Stimulated activated CD8-positive, alpha-beta memory T cell treated with anti-CD3 and anti-CD28 coated beads, Interleukin-15, amount 100 ng/mL, for 1 hour (primary cell): ENCODE measurements at places on chromosomes 3 and 15.

GRCh38 chr15:25711691-25712090 is 151.4 kb downstream of the ATP10A start:
- DNase-seq: no peak

DNA sequence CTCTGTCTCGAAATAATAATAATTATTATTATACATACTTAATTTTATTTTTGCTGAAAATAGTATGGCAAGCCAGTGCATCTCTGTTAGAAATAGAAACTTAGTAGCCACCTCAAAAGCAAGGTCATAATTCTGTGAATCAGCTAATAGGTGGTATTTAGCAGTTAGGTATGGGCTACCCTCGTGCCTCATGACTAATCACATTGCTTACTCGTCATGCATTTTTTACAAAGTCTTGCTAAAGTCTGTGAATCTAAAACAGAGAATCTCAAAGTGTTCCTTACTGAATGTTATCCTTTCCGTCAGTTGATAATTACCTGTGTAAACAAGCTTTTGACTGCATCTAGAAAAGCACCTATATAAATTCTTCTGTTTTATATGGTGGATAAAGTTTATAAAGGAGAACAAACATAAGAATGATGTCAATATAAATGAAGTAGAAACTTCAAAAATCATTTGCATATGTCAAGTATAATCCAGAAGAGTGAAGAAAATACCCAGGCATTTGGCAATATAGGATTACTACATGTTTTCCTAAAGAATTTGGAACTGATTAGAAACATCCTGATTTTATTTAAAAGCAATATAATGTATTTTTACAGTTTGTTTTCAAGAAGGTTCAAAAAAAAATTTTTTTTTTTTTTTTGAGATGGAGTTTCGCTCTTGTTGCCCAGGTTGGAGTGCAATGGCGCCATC is 6.2 kb downstream of the PPARG start:
- no peak for DNase-seq

DNA sequence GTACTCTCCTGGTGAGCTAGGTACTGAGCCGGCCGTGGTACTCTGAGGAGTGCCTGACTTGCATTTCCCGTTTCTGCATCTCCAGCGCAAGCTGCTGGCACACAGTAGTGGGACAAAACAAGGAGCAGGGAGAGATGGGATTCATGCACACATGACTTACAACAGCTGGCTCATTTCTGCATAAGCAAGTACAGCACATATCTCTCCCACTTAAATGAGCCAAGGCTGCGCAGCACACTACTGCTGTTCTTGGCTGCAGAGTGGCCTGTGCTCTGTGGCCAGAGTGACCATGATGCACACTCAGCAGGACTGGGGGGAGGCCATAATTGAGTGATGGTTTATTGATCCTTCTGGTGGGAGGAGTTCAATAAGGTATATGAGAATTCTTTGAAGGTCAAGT is 59.2 kb upstream of the ABHD17C start:
- no peak for DNase-seq

GRCh38 chr3:115520651-115521245 is 102.6 kb upstream of the GAP43 start:
- DNase-seq: no peak

DNA sequence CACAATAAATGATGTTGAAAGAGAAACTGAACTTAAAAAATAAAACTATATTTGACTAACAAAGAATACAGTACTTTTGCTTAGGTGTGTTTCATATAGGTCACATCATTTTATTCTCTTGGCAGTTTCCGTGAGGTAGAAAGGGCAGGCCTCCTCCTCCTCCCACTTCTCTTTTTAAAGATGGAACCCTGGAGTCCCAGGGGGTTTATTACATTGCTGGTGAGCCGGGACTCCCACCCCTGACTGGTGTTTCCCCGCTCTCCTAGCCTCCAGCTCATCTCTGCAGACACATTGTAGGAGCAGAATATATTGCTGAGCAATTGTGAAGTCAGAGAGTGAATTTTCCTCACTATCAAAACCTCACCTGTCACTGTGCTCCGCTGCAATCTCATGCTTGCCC is 30.0 kb downstream of the ZDHHC23 start:
- no peak for DNase-seq

DNA sequence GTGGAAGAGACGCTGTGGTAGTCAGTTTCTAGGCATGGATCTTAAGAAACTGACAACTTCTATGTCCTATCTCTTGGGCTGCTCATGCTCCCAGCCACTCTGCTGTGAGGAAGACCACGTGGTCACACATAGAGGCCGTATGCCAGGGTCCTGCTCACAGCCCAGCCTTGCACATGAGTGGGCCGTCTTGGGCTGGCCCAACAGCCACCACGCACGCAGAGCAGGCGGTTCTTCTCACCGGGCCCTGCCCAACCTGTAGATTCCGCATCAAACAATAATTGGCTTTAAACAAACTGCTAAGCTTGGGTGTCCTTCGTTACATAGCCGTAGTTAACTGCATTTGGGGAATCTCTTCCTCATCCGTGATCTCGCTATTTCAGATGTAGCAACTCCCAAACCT is 26.0 kb downstream of the SLC41A3 start:
- DNase-seq: no peak

DNA sequence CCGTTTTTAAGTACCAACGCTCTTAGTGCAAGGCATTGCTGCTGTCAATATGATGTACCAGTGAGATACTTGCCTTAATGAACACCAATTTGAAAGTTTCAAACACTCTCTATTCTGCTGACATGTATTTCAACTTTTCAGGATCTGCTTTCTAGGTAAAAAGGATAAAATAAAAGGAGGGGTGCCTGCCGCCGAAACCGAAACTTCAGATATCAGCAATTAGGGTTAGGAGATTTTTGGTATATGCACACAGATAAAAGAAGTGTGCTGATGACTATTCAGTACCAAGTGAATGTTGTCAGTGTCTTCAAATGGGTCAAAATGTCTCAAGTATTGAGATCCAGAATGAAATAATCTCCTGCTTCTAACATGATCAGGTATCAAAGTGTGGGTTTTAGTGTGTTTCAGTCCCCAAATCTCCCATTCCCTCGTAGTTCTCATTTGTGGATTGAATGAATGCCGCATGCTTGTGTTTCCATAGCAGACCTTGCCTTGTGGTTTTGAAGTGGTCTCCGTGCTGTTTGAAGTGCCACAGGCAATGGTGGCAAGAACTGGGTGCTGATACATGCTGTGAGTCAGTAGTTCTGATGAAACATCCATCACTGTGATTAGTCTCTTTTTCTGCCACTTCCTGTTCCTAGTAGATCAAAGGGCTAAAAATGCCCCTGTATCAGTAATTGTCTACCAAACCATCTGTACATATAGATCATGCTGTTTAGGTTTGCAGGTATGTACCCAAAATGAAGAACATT is 22.5 kb downstream of the CHST14 start:
- DNase-seq: peak; percentile 6

DNA sequence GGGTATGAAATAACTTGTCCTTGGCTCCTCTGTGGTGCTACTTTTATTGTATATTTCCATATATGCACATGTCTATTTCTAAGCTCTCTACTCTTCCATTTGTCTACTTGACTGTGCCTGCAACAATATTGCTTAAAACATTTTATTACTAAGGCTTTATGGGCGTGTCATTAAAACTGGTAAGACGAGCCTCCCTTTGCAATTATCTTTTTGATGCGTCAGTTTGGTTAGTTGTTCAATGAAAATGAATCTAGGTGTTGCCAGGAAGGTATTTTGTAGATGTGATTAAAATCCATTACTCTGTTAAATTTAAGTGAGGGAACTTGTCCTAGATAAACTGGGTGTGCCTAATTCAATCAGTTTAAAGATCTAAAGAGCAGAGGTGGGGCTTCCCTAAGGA is 12.9 kb upstream of the TRA2B start:
- no peak for DNase-seq

- no peak for DNase-seq
Observed at GRCh38 chr3:61903931-61904657, 342.7 kb downstream of the PTPRG start.

- no peak for DNase-seq
Observed at GRCh38 chr3:193737191-193737751, 144.3 kb downstream of the OPA1 start.
